Vagina (tissue), 2 donors: ENCODE measurements at places on chromosomes 6 and 20.

GRCh38 chr20:24762791-24763350, 186.2 kb upstream of the CST7 start:
- peak; percentile 74 for DNase-seq

GRCh38 chr20:47353692-47354463, 2.6 kb downstream of the ZMYND8 start:
- no peak for DNase-seq

- no peak for DNase-seq
Measured at GRCh38 chr6:41059556-41059955, 6.6 kb downstream of the APOBEC2 start.

DNA sequence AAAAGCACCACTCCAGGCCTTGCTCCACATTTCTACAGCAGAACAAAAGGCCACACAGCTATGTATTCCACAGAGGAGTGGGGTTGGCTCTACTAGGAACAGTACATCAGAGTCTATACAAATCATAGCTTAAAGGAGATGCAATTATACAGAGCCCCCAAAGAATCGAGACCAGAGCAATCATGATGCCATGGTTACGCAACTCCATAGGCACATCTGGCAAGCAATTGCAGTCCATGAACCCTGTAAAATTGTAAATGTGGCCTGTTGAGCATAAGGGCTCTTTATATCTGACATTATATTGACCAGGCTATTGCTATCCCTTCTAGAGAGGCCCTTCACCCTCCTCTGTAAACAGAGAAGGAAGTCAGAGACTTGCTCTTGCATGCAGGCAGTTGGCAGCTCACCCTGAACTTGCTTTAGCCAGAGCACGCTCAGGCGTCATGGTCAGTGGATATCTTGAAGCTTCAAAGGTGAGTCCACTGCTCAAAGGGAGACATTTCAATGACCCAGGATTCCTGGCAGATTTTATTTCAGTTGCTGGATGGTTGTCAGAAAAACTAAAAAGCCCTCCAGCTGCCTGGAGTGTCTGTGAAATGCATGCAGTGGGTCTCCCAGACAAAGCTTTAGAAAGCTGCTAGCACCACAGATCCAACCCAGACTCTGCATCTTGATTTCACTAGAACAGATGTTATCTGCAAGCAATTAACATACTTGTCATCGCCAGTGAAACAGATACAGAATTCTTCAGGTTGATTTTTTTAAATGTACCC, 357.2 kb downstream of the CENPW start:
- DNase-seq, result no peak

DNA sequence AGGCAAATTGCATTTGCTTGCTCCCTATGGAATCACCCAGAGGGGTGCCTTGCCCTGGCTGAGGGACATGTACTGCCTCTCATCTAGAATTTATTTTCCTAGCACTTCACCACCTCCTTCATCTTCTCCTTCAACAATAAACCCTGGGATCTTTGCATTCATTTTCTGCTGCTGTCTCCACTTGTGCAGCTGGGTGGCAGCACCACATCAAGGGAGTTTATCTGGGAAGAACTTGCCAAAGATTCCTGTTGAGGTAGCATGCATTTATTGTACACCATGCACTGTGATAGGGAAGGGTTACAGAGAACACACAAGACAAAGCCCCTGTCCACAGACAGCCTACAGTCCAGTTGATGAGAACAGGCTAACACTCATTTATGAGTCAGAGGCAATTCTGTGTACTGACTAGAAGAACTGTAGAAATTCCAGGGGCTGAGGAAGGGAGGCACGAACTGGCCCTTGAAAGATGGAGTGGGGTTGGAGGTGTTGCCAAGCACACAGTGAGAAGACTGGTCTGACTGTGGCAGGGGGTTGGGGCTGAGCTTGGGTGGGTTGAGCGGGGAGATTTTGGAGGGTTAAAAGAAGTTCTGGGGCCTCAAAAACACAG, 17.5 kb downstream of the C20orf173 start:
- DNase-seq, result no peak

DNA sequence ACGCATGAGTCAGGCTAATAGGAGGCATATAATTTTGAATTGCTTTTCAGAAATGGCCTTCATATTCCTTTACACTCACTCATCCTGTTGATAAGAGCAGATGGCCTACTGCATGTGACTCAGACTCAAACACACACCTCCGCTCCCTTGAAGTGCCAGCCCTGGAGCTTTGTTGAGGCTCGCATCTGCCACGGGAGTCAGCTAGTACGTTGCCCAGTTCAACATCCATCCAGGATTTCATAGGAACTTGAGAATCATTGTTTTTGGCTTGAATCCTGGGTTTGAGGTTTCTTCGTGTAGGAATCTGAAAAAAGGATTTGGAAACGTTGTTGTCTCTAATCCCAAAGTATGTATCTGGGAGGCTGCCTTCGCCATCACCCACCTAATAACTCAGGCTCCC, 87.4 kb upstream of the JAG1 start:
- no peak for DNase-seq

DNA sequence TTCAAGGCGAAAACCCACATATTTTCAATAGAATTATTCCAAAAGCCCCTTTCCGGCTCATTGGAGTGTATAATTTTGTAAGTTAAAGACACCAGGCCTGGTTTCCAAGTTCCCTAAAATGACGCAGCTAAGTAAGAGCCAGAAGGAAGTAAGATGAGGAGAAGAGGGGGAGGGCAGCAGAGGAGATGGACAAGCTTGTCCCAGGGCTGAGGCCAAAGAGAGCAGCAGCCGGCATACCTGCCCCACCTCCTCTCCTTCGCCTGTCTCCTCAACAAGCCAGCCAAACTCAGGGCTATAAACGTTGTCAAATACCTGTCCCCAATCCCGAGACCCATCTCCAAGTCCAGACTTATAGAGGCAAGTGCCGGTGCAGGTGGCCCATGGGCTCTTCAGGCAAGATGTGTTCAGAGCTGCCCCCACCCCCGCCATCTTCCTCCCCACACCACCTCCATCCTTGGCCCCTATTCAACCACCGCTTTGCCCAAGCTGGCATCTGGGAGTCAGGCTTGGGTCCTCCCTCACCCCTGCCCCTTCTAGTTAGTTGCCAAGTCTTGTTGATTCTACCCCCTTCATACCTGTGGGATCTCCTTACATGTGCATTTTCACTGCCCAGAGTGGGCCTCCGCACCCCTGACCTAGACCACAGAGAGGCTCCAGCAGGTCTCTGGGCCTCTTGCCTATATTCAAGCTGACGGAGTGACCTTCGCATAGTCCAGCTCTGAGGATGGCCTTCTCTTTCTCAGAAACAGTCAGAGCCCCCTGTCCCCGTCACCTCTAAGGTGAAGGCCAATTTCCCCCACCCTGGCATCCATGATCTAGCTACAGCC, 75.7 kb upstream of the SIRPA start:
- DNase-seq, result no peak

DNA sequence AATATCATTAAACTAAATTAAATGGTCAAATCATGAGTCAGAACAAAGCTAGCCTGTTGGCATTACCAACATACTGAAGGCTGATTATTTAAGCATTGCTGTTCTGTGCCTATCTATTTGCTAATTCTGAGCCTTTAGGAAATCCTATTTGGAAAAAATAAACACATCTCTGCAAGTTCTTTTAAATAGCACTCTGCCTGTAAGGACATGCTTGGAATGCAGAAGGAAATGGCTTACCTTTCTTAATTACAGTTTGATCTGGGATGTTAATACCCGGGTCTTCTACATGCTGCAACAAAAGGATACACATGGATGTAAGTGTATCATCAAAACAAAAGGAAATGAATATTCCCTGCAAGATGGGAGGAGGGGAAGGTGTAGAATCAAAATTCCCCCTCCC, 8.3 kb downstream of the TFAP2A start:
- no peak for DNase-seq
